IPS DF 19.7 (cell line): ENCODE measurements at places on chromosomes 12 and 14.

GRCh38 chr12:78562368-78563205 lies 302.0 kb upstream of the SYT1 start:
- DNase-seq = no peak

DNA sequence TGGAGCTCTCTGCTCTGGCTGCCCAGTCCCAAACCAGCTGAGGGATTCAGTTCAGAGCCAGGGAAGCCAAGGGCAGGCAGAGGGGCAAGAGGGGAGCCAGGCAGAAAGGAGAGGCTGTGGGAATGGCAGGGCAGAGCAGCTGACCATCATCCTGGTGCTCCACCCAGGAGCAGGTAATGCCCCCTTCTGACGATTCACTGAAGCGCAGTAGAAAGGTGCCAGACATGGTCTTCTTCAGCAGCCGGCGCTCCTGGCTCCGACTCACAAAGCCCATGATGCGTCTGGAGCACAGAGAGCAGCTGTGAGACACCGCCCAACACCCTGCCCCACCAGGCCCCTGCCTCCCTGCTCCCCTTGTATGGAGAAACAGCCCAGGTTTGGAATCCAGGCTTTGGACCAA lies 8.0 kb downstream of the IL23A start:
- no peak for DNase-seq

GRCh38 chr12:39006286-39006685 lies 100.9 kb upstream of the CPNE8 start:
- DNase-seq = no peak

DNA sequence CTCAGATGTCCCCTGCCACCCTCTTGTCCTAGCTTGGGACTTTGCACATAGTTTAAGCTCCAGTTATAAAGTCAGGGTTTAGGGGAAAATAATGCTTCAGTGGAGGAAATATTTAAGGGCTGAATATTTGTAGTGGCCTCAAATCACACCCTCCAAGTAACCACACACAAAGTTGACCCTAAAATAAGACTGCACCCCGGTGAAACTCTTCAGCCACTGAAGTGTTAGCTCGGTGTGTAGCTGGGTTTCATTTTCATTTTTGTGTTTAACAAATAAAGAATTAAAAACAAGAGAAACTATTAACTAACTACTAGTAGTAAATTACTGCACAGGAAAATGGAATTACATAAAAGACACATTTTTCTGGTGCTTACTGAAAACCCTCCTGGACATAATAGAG lies 14.8 kb upstream of the BCL11B start:
- DNase-seq = no peak

GRCh38 chr14:50797250-50798047 lies 33.5 kb downstream of the NIN start:
- no peak for DNase-seq

- DNase-seq = no peak
Observed at GRCh38 chr14:64871344-64871743, 8.4 kb downstream of the SPTB start.

DNA sequence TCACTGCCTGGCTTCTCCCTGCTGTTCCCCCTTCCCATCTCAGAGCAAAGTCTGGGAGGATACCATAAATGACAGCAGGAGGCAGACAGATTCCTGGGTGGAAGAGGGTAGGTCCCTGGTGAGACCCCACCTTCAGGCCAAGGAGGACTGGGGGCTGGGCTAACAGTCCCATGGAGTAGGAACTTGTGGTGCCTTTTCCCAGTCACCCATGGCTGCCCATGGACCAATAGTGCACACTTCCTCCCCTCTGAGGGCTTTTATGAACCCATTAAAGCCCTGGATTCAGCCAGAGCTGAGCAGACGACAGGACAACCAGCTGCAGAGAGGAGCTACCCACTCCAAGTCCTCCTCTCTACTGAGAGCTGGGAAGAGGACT lies 36.6 kb upstream of the OR5AU1 start:
- no peak for DNase-seq

DNA sequence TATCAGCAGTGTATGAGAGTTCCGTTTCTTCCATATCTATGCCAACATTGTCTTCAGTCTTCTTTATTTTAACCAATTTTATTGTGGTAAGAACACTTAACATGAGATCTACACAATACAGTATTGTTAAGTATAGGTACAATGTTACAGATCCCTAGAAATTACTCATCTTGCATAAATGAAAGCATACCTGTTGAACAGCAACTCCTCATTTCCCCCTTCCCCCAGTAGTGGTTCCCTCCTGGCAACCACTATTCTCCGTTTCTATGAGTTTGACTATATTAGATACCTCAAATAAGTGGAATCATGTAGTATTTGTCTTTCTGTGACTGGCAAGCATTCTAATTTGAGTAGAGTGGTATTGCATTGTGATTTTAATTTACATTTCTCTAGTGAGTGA lies 150.5 kb downstream of the CRADD start:
- no peak for DNase-seq

- DNase-seq = no peak
Observed at GRCh38 chr14:74457565-74457895, 31.5 kb upstream of the SYNDIG1L start.

- DNase-seq = no peak
Observed at GRCh38 chr14:103662029-103662428, 33.0 kb downstream of the KLC1 start.

DNA sequence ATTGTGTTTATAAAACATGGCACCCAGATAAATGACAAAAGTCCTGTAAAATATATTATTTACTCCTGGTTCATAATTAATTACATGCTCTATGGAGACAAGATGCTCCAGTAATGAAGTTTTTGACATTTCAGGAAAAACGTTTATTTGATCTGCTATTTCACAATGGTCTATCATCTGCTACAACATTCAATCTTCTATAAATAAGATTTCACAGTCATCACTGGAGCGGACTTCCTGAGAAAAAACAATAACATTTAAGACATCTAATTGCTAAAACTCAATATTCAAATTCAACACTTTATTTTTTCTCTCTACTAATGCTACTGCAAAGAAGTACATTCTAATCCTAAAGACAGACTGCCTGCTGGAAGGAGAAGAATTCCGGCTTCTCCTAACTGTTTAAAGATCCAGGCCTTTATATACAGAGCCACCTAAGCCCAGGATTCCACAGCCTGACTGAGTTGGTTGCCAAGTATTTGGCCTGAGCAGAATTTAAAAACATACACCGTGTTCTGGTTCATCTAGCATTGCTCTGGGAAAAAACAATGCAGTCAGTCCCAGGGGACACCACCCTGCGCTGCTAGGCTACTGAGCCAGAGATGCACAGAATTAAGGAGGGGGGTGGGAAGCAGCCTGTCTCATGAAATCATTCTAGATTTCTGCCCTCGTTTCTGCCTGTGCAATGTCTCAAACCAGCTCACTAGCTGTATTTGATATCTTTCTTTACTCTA lies 58.0 kb downstream of the TMTC1 start:
- no peak for DNase-seq

DNA sequence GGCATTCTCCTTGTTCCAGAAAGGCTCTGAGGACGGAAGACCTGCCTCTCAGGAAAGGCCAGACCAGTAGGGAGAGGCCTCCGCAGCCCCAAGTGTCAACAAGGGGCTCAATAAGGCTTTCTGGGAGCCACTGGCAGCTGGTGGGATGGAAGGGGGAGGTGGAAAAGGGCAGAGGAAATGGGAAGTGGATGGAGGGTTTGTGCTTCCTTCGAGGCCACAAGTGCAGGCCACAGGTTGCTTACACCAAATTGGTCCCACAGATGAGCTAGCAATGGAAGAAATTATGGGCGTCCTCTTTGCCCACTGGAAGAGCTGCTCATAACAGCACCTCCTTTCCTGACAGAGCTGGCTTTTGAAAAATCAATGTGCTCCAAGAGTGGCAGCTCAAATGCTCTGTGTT lies 28.2 kb downstream of the P2RX4 start:
- no peak for DNase-seq
